ENCODE measurements at places on chromosomes 16 and 17.

- no peak for DNase-seq
Observed at GRCh38 chr16:17283016-17283415, 187.7 kb downstream of the XYLT1 start.

DNA sequence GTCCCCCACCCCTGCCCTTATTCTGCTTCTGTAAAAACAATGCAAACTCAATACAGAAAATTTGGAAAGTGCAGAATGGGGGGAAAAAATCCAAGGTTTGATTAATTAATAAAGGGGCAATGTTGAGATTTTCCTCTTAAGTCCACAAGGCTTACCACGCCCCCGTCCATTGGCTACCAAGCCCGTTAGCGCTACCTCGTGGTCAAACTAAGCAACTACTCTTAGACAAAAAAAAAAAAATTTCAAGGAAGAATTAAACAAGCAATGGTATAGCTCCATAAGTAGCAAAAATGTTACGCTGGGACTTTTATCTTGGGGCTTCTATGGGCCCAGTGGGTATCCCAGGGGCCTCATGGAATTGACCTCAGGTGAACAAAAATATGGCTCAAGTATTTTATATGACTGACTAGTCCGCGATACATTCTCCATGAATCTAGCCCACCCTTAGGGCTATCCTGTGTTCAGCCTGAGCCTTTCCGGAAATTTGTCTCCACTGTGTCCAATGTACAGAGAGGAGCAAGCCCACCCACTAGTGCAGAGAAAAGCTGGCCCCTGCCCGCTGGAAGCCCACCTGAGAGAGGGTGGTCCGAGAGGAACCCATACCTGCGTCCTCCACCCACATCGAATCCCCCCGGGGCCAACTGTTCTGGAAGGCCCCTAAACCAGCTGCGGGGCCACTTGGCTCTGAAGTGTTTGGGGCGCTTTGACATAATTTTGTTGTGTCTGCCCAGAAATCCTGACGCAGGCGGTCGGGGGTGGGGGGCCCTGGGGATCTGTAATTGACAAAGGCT is 19.1 kb upstream of the TEX2 start:
- DNase-seq = peak; percentile 86

DNA sequence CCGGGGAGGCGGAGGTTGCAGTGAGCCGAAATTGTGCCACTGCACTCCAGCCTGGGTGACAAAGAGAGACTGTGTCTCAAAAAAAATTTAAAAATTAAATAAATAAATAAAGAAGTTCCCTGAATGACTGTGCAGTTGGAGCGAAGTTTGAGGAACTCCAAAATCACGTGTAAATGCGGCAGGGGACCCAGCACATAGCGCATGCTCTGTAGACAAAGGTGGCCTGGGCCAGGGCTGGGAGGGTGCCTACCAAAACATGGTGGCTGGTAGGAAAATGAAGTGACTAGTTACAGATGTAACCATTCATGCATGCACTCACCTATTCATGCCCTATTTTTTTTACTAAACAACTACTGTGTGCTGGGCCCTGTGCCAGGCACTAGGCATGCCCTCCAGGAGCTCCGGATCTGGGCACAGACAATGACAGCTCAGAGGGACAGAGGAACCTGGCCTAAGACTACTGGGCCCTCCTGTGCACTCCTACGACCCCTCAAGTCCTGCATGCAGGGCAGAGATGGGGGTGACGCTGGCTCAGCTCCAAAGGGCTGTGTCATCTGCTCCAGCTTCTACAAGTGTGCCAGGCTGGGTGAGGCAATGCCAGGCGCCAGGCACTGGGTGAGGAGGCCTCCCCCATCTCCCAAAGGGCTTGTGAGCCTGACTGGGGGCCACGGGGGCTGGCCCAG is 65.3 kb downstream of the RMI2 start:
- no peak for DNase-seq

- DNase-seq = no peak
Observed at GRCh38 chr16:79809376-79809775, 208.8 kb upstream of the MAF start.

- DNase-seq = no peak
Observed at GRCh38 chr17:70563281-70563820, 394.0 kb downstream of the KCNJ2 start.

GRCh38 chr16:2031081-2031577 is 4.4 kb downstream of the NHERF2 start:
- no peak for DNase-seq

DNA sequence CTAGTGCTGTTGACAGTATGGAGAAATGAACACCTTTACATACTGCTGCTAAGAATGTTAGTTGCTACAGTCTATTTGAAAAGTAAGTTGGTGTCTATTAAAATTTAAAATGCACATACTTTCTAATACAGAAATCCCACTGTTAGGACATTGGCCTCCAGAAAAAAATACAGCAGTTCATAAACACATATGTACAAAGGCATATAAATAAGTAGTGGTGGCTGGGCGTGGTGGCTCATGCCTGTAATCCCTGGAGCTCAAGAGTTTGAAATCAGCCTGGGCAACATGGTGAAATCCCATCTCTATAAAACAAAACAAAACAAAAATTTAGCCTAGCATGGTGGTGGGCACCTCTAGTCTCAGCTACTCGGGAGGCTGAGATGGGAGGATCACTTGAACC is 13.1 kb downstream of the DCAF7 start:
- DNase-seq = no peak

GRCh38 chr17:80146121-80147034 is 550 bp downstream of the EIF4A3 start:
- peak; percentile 27 for DNase-seq

Measured in AML-193 (cell line).